Stimulated activated CD8-positive, alpha-beta memory T cell treated with anti-CD3 and anti-CD28 coated beads, Interleukin-2, amount 100 ng/mL, for 1 hour (primary cell): ENCODE measurements at places on chromosomes 16 and 17.

GRCh38 chr16:85948616-85949265, 49.8 kb downstream of the IRF8 start:
- no peak for DNase-seq

DNA sequence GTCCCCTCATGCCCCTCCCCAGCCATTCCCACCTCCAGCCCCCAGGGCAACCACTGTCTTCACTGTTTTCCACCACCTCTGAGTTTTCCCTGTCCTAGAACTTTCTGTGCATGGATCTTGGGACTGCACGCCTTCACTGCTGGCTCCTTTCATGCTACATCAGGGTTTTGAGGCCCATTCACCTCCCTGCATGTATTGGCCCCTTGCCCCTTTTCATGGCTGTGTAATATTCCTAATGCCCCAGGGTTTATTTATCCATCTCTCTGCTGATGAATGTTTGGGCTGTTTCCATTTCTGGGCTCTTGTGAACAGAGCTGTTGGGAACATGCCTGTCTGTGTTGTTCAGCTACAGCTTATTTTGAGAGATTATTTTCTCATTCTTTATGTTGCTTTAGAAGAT, 205.0 kb downstream of the RBFOX3 start:
- no peak for DNase-seq

GRCh38 chr16:87847785-87848675, 21.3 kb downstream of the SLC7A5 start:
- no peak for DNase-seq

- DNase-seq: no peak
These were observed 21.7 kb upstream of the SP6 start for GRCh38 chr17:47872651-47873161.

- no peak for DNase-seq
These were observed 49.5 kb upstream of the MYOCD start for GRCh38 chr17:12616161-12616560.

DNA sequence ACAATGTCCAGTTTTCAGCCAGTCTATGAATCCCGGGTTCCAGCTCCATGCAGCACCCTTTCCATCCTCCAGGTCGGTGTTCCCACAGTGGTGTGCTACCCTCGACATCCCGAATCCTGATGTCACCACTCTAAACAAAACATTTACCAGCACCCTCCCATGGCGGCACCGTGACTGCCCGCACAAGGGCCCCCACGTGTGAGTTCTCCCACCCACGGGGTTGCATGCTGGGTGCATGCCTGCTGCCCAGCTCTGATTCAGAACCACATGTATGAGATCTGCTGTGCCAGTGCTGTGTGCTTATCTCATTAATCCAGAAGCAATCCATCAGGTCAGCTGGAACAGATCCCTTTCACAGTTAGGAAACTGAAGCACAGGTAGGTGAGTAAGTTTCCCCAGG, 57.4 kb downstream of the C16orf78 start:
- DNase-seq: no peak

GRCh38 chr16:30728321-30728720, 19.9 kb upstream of the PHKG2 start:
- no peak for DNase-seq

DNA sequence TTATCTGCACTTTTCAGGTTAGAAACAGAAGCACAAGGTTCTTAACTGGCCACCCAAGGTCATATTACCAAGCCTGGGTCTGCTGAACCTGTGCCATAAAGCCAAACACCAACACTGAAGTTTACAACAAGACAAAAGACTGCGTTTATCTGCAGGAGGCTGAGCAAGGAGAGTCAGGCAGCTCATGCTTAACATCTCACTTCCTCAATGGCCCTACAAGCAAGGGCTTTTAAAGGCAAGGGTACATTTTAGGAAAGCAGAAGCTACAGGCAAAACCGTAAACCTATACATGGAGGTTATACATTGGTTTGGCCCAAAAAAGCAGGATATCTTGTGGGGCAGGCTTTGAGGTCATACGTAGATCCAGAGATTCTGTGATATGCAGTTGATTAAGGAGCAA, 91.2 kb downstream of the GNAO1 start:
- no peak for DNase-seq

- no peak for DNase-seq
These were observed 232.2 kb downstream of the ZNF423 start for GRCh38 chr16:49623501-49624266.

DNA sequence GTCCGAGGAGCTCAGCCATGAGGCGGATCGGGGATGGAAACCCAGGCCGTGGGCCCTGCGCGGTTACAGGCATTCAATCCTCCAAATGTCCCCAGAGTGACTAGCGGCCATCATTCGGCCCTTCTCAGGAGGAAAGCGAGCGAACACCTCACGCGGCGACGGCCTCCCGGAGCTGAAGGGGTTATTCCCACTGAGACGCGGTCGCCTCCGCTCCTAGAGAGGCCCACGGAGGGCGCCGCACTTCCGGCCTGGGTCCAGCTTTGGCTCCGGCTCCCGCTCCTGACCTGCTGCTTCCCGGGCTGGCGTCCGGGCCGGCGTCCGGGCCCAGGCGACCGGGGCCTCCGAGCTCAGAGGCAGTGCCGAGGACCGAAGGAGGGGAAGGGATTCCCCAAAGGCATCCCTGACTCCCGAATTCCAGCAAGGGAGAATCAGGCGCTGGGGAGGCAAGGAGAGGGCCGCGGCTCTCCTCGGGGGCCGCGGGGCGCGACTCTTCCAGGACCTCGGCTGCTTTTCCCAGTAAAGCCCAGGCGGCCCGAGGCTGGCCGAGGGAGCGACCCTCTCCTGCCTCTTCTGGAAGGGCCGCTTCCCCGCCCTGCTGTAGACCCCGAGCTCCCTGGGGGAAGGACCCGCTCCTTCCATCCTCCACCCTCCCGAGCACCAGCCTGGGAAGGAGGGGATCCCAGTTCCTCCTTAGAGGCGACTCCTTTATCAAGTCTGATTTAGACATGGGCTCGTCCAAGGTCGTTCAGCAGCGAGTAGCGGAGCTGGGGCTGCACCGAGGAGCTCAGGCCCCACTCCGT, 18.6 kb upstream of the ZNF629 start:
- DNase-seq: peak; percentile 20

GRCh38 chr16:89168381-89169189, 3.0 kb upstream of the CDH15 start:
- no peak for DNase-seq

DNA sequence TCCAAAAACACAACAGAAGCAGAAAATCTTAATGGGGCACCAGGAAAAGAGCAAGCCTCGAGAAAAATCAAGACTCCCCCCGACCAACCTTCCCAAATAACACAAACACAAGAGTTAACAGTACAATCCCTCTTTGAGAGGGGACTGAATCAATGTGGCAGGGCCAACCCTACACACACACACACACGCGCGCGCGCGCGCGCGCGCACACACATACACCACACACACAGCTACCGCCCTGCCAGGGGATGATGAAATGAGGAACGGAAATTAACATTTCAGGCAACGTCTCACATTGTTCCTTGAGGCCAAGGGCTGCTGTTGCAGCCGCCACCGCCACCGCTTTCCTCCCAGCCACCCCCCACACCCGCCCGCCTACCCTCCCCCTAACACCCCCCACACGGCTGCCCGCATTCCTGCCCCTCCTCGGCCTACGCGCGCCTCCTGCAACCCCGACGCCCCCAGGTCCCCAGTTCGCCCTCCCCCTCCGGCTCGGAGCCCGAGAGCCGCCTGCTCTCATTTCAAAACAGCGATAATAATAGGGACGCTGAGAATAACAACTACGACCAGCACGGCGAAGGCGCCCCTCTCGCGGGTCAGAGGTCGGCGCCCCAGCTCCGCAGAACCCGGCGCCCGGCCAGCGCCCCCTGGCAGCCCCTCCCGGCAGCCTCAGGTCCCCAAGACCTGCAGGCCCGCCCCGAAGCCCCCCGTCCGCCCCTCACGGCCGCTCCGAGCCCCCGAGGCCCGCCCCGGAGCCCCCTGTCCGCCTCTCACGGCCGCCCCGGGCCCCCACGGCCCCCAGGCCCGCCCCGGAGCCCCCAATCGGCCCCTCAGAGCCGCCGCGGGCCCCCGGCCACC, 1.1 kb downstream of the ANKRD11 start:
- DNase-seq: peak; percentile 71

GRCh38 chr16:48591976-48592375, 18.0 kb downstream of the N4BP1 start:
- no peak for DNase-seq

DNA sequence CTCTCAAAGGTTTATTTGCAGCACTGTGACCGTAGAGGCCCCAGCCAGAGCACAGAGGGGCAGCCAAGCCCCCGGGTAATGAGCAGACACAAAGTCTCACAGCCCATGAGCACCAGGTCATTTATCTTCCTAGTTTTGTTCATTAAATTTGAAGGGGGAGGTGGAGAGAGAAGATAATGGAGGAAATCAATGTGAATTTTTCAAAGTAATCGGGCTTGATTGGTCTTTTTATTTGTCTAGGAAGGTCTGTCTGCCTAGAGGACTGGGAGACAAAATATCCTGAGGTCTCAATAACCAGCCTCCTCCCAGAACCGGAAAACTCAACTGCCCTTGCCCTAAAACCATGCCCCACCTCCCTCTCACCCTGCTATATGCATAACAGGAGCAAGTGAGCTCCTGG, 189.0 kb downstream of the SLC39A11 start:
- no peak for DNase-seq

DNA sequence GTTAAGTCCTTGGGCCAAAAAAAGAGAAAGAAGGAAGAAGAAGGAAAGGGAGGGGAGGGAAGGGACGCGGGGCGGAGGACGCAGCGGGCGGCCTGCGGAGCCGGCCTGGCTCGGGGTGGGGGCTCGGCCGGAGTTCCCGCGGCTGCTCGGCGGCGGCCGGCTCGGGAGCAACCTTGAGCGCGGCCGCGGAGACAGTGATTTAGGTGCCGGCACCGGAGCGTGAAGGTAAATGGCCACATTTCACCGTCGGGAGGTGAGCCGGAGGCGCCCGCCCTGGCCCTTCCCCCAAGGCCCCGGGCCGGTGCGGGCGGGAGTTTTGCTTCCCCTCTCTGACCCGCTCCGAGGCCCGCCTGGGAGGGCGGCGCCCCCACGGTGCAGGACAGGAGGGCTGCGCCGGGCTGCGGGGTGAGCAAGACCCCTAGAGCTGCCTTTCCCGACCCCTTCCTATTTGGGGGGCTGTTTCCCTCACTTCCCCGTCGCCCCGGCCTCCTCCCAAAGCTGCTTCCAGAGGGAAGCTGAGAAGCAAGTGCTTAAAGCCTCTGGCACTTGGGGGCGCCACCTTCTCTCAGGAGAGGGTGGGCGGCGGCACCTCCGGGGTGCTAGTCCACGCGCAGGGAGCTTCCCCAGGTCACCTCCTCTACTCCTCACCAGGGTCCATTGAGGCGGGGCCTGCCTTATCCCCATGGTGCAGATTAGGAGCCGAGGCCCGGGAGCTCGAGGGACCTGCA, 56.5 kb downstream of the MRM1 start:
- DNase-seq: no peak

DNA sequence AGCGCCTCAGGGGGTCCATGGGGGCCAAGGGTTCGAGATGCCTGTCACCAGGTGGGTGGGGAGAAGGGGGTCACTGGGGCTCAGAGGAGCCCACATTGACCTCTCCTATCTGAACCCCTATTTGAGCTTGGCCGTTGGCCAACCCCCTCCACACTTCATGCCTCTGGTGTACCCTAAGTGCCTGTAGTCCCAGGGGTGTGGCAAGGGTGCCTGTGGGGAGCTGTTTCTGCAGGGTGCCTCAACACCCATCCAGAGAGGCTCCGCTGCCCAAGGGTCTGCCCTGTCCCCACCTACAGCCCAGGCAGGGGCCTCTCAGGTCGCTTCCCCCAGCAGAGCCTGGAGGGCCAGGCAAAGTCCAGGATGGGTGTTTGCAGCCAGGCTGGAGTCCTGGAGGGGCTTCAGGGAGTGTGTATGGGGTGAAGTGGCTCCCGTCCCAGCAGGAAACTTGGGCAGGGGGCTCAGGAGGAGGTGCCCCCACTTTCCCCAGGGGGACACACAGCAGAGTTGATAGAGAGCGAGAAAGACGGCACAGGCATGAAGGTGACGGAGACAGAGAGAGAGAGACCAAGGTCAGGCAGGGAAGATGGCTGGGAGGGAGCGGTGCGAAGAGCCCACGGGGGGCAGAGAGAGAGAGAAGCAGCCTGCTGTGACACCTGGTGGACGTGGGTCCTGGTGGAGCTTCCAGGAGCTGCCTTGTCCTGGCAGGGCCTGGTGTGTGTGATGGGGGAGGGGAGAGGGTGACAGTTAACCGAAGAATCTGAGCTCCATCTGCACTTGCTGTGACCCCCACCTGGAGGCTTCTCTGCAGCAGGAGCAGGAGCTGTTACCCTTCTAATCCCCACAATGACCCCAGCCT, at the start of gene SEPTIN12:
TSS of gene SEPTIN12 (minus strand) at position 719 of the 856 bp plus-strand sequence. CDS start at position 19, 700 bp downstream.
- no peak for DNase-seq

DNA sequence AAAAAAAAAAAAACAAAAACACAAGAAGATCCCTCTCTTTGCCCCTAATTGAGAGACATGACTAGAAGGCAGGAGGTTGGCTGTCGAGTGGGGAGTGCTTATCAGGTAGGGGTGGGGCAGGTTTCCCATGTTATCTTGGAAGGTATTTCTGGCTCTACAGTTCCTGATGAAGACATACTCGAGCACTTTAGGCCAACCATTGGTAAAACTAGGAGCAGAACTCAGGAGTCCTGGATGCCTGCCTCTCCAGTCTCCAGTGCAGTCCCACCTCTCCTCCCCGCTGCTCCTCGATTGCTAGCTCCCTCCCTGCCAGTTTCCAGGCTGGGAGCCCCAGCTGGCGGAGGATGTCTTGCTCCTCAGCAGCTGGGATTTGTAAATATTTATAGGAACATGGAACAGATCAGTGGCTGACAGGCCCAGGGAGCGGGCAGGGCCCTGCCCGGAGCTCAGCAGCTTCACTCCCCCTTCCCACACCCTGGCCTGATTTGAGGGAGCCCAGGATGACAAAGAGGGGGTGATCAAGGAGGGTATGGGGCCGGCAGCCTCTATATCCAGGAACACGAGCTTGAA, 11.4 kb upstream of the C1QL1 start:
- no peak for DNase-seq

GRCh38 chr17:69523244-69523861, 108.9 kb downstream of the MAP2K6 start:
- no peak for DNase-seq

GRCh38 chr17:32759476-32759875, 117.4 kb downstream of the MYO1D start:
- no peak for DNase-seq

DNA sequence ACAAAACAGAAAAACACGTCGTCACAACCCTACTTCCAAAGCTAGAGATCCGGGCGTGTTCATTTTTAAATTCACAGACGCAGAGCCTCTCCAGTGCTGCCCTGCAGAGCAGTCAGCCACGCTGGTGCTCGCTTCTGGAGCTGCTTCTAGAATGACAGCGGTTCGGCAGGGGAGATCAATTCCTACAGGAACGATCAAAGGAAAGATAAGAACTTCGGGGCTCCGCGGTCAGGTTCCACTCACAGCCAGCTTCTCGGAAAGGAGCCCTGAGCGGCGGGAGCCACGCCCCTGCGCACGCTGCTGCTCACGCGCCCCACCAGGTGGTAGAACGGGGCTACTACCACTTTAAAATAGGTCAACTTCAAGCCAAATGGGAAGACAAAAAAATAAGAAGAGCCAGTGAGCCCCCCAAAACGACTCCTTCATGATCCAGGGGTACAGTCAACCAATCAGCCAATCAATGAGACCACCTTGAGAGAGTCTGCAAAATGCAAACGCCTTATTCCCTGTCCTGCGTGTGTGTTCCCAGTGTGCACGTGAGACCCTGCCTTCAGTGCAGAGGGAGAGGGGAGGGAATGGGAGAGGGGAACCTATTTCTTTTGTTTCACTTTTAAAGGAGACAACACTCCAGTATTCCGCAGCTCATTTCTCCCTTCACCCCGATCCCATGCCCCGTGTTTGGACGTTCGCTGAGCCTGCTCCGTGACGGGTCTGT, 209.7 kb downstream of the RBFOX3 start:
- peak; percentile 56 for DNase-seq

GRCh38 chr16:12833926-12834325, 30.2 kb upstream of the CPPED1 start:
- no peak for DNase-seq
